IgD-negative memory B cell (primary cell): ENCODE measurements at places on chromosomes 3 and 15. TPM values are rescaled to one million over a fixed set of nuclear protein-coding genes. Genes with fewer than 3 reads are reported as not detected.

The CRABP1 gene
- not detected for polyA plus RNA-seq

The CLRN1 gene
- polyA plus RNA-seq = not detected

The USF3 gene
- polyA plus RNA-seq = 7.4 TPM

The TRPM1 gene
- not detected for polyA plus RNA-seq

The EID1 gene
- 140 TPM for polyA plus RNA-seq

The PPP2R3A gene
- 0.06 TPM for polyA plus RNA-seq

The MUC20 gene
- 0.39 TPM for polyA plus RNA-seq

The TRIM42 gene
- not detected for polyA plus RNA-seq

The APPL1 gene
- polyA plus RNA-seq = 125 TPM

The GRIP2 gene
- polyA plus RNA-seq = not detected
